ENCODE measurements at places on chromosomes 2 and 18.

GRCh38 chr2:43566461-43566729 is 29.4 kb downstream of the THADA start:
- DNase-seq, result no peak

GRCh38 chr2:142930835-142931398 is 53.5 kb downstream of the KYNU start:
- no peak for DNase-seq

GRCh38 chr18:69968039-69968438 is 20.4 kb upstream of the CD226 start:
- no peak for DNase-seq

DNA sequence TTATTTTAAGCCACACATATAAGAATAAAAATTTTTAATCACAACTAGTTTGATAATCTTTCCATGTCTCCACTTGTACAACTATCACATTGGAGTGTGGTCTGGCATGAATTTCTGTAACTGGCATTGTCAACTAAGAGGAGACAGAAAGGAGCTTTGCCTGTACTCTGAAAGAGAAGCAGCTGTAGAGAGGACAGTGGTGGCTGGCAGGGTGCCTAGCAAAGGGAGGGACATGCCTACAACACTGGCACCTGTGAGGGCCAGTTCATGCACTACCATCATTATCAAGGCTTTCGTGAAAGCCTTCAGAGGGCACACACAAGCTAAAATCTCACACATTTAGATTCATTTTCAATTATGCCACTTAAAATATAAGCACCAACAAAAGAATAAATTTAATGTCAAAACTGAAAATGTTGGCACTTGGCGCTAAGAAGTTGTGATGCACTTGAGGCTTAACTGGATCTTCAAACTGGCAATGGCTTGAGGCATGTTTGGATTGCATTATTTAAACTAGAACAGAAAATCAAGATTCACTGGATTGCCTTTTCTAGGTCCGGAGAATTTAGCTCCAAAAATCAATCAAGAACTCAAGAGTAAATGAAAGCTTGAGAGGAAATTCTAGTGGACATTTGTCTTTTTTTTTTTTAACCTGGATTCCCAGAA is 238.6 kb downstream of the ZNF385B start:
- no peak for DNase-seq

DNA sequence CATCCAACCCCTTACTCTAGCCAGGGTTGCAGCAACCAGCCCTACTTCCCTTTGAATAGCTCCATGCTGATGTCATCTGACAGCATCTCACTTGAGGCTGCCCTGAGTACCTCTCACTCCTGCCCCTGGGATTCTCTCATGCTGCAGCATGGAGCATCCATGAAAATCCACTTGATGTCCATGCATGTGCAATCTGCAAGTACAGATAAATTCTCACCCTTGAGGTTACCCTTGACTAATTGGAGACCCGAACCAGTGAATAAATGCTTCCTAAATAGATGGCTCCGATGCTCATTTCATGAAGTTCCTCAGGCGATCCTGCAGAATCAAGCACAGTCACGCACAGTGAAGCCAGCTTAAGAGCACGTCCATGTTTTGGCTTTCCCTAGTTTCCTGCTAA is 298.3 kb downstream of the RBM43 start:
- DNase-seq, result no peak

DNA sequence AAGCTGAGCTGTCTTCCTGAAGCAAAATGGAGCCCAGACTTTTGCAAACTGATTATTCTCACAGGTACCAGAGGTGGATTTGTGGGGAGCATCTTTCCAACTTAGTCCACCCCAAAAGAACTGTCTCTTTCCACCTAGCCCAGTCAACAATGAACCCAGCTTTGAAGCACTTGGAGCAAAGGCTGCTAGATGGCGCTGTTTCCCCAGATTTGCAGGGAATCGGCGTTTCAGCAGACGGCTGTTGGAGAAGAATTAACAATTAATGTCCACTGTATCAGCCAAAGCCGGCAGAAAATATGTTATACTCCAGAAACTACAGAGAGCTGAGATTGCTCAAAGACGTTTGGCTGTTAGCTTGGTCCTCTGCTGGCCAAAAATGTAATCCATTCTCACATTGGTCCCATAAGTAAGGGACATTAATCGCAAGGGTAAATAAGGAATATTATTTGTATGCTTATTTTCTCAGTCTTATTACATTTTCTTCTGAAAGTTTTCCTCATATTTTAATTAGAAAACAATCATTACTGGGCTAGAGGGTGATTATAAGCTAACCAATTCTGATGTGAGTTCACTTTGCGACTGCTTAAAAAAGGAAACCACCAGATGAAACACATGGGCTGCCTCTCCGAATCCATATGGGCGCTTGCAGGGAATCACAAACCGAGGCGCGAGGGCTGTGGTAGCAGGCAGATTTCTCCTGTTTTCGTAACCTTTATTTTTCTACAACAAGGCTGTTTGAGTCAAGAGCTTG is 423.8 kb upstream of the MEX3C start:
- DNase-seq, result no peak

- no peak for DNase-seq
Observed at GRCh38 chr2:165558832-165559231, 89.3 kb downstream of the CSRNP3 start.

DNA sequence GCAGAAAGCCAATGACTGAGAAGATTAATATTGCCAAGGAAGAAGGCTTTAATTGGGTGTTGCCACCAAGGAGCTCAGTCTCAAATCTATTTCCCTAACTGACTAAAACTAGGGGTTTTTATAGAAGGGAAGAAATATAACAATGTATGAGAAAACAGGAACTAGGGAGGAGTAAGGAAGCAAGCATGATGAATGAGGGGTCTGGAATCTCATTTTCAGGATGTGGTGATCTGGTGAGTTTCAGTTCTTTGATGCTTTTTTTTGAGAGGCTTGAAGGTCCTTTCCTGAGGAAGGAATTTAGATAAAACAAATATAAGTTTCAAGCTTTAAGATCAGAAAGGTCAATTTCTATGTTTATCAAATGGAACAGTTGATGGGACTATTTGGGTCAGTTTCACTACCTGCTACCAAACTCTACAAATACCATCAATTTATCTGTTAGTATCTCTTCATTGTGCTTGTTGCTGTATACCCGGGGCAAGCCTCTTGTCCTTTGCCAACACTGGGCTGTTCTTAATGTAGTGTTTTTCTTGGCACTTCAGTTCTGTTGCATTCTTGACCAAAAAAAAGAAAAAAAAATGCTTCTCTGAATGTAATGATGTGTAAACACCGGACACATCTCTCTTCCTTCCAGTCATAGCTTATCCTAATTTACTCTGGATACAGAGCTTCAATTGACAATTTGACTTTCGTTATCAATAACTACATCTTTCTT is 357.0 kb downstream of the GALNT13 start:
- DNase-seq, result no peak

DNA sequence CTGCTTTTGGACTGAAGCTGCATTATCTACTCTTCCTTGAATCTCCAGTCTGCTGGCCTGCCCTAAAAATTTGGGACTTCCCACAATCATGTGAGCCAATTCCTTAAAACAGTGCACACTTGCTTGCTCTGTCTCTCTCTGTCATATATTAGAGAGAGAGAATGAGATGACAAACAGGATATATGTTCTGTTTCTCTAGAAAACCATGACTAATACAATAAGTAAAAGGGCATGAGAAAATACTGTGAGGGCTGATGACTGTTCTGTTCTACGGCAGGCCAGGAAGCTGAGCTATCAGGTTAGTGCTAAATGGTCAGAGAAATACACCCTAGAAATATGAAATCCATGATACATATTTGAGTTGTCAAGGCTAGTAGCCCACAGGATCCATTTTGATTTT is 1896.8 kb upstream of the CELF4 start:
- no peak for DNase-seq

DNA sequence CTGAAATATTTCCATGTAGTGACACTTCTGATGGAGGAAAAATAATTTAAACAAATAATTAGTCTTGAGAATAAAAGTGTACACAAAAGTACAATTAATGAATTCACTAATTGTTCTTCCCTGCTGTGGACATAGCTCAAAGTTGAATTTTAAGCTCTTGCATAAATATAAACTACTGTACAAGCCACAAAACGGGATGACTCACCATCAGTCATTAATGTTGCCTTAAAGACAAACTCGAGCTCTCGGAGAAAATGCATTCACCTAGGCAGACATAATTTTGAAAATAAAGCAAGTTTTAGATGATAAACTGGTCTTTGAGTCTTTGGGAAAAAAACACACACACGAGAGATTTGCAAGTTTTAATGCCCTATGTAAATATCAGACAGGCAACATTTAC is 436.4 kb downstream of the ZNF521 start:
- no peak for DNase-seq

DNA sequence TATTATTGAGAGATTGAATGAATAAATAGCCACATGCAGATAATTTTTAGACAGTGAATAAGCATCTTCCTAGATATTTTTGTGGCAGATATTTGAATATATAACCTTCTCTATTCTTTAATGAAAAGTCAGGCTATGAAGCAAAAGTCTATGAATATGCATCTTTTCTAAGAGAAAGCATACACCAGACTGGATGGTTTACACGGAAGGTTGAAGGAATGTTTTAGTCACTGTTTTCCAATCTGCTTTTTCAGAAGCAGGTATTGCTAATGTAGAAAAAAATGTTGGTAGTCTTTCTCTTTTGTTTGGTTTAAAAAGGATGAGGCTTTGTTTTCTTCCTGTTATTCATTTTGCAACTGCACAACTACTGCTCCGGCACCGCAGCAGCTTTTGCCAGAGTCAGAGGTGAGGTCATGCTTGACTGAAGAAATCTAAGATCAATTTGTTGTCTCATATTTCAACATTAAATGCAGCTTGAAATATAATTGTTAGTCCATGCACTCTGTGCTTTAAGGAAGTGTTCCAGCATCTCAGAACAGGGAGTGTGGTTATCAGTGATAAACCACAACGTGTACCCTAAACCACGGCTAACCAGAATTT is 1540.8 kb upstream of the PIK3C3 start:
- DNase-seq, result no peak

- DNase-seq, result no peak
Observed at GRCh38 chr18:22488554-22488953, 70.8 kb upstream of the CTAGE1 start.

DNA sequence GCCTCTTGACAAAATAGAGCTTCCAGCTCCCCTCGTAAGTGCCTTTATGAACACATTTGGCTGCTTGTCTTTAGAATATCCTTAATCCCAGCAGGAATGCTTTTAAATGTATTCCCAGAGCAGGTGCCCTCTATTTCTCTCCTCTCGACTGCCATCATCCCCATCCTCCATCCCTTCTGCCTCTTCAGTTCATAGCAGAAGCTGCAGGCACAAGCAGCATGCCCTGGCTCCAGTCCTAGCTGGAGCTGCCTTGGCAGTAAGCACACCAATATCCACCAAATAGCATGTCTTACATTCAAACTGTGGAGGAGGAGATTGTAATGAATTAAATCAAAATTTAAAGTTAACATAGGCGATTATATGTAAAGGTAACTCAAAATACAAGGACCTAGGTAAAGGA is 891.3 kb upstream of the SLC39A10 start:
- no peak for DNase-seq

- DNase-seq, result no peak
Observed at GRCh38 chr2:45477546-45477945, 133.5 kb downstream of the SRBD1 start.
